ENCODE measurements at places on chromosomes 6 and 20.

DNA sequence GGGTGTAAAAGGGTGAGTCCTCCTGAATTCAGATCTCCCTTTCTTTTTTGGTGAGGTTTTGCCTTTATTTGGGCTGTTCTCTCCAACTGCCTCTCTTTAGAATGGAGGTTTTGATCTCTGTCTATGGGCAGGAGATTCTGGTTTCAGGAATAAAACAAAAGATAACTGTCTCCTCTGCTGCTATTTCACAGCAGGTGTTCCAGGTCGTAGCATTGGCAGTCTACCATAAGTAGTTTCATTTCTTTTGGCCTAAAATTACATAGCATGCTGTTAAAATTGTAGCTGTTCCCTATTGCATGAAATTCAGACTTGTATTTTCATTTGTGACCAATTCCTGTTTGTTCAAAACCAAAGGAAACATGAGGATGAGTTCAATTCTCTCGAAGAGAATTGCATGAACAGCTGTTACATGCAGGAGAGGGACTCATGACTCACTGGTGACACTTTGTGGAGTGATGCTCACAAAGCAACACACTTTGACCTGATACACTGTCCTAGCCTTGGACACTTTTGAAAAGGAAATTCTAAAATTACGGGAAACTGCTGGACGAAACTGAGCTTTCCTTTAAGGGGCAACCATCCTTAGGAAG, 76.8 kb upstream of the SIRPG start:
- DNase-seq: no peak

DNA sequence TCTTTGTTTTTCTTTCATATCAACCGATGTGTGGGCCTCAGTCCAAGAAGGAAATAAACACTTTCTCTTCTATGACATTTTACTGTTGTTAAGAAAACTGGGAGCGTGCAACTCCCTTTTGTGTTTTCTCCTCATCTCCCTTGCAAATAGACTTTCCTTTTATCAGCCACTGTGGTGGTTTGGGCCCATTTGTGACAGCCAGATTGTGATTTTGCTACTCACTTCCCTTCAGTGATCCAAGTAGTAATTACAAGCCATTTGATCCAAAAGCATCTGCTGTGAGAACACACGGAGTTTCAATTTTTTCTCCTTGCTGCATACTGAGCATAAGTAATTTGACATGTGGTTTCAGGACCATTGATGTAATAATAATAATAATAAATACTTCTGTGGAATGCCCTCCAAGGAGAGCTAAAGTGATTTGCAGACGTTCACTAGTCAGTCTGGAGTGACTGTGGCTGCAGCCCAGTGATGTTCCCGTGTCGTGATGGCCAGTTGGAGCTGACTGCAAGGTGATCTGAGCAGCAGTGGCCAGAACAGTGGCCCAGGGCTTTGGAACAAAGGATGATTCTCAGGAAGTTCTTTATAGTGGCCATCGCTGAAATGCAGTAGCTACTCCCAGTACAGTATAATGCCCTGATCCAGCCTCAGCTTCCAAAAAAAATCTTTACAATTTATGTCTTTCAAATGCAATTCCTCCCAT, 91.9 kb upstream of the CLDN20 start:
- no peak for DNase-seq

- DNase-seq: no peak
These were observed 178.2 kb upstream of the THEMIS start for GRCh38 chr6:128079021-128079420.

GRCh38 chr20:5580940-5581708, 169.1 kb upstream of the SHLD1 start:
- DNase-seq: no peak

DNA sequence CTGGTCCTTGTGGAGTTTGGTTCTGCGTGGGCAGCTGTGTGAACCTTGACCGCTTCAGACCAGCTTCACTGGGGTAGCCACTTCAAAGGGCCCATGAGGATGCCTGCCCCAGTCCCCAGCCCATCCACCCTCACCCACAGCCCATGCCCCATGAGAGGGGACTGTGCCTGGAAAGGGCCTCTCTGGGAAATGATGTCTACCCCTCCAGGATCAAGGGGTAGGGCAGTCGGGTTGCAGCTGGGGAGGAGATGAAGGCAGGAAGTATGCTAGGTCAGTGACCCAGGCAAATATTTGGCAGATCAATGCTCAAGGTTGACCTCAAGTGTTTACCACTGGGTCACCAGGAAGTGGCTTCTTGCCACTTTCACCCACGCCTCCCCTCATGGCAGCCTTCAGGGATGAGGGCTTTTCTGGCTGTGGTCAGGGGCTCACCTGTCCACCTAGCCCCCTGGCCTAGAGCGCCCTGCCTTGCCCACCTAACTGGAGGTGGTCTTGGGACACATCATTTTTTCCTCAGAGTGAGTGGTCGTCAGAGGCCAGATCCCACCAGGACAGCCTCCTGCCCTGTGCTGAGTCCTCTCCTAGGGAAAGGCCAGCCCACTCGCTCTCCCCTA, 109.5 kb downstream of the SNX5 start:
- DNase-seq: peak; percentile 95

DNA sequence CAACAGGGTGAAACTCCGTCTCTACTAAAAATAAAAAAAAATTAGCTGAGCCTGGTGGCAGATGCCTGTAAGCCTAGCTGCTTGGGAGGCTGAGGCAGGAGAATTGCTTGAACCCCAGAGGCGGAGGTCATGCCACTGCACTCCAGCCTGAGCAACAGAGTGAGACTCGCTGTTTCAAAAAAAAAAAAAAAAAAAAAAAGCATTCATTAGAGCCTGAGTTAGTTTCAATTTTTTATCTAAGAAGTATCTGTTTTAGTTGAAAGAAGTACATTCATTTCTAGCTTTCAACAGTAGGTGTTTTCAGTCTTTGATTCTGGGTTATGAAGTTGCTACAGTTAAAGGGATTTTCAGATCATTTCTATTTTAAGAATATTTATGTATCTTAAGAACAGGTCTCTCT, 42.2 kb downstream of the ZNF292 start:
- no peak for DNase-seq

DNA sequence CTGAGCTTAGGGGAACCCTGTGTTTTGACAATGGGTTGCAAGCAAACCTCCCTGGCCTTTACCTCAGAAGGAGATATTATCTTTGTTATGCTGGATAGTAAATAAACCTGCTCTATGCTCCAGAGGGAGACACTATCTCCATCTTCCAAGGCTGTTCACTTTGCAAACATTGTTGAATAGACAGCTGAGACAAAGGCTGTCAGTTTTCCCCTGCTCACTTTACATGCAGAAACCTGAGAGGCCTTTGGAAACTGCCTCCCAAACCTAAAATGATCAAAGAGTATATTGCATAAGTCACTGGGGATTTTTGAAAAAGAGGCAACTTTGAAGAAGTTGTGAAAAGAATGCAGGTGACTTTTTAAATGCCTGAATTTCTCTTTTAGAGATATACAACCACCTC, 61.6 kb downstream of the MRAP2 start:
- DNase-seq: no peak

GRCh38 chr6:166906376-166907044, 49.8 kb downstream of the RNASET2 start:
- DNase-seq: no peak

DNA sequence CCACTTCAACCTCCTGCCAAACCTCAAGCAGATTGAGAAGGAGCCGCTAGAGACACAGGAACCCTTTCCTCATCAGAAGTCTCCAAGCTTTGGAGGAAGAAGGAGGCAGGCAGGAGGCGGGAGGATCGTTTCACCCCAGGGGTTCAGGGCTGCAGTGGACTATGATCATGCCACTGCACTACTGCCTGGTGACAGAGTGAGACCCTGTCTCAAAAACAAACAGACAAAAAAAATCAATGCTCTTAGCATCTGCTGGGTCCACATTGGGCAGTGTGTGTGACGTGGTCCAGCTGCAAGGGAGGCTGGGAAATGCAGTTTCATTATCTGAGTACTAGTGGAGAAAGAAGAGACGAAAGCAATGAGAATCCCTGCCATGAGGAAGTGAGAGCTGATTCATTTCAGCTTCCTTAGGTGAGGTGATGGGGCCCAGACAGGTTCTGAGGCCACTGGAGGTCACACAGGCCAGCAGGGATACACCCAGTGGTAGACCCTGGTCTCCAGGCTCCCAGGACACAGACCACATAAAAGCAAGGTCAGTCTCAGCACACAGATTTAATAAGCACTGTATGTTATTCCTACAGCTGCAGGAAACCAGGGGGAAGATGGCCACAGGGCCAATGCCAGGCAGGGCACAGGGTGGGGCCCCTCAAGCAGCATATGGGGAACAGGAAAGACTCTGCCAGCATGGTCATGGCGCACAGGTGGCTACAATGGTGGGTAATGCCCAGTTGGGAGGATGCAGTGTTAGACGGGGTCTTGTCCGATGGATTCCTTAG, 4.3 kb downstream of the GFRA4 start:
- DNase-seq: no peak

GRCh38 chr6:167078745-167079144, 44.2 kb upstream of the CCR6 start:
- no peak for DNase-seq

GRCh38 chr6:102520966-102521365, 1127.5 kb downstream of the GRIK2 start:
- no peak for DNase-seq

- DNase-seq: peak; percentile 80
These were observed 63.0 kb upstream of the NCOA3 start for GRCh38 chr20:47438464-47439381.

DNA sequence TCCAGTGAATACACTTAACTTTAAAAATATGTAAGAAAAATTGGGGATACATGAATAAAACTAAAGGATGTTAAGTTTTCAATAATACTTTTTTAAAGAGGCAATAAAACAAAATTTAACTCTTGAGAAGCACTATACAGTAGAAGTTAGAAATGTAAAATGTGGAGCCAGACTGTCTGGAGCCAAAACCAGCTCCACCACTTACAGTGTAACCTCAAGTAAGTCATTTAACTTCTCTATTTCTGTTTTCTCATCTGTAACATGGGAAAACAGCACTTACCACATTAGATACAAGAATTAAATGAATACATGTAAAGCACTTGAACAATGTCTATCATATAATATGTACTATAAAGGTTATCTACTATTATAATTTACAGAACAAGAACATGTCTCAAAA, 6.7 kb downstream of the ATG5 start:
- no peak for DNase-seq

DNA sequence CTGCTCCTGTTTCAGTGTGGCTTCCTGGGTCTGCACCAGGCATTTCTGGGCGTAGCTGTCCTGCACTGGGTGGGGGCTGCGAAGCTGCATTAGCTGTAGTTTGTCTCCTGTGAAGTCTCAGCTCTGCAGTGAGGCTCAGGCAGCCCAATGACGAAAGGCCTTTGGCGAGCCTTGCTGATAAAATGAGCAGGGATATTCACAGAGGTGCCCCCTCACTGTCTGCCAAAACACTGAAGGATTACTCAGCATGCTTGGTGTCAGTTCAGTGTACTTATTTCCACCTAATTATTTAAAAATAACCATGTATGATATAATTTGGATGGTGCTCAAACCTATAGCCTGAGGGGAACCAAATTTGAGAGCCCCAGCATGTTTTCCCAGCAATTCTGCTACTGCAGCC, 73.5 kb downstream of the ECT2L start:
- no peak for DNase-seq

All from HuH-7.5 (cell line).